Stimulated activated CD4-positive, alpha-beta T cell treated with anti-CD3 and anti-CD28 coated beads, Interleukin-1b, Interleukin-23, amount 100 ng/mL, for 48 hours (primary cell): ENCODE measurements at places on chromosomes 2 and 18.

- no peak for DNase-seq
Measured at GRCh38 chr2:224354632-224355211, 47.2 kb downstream of the FAM124B start.

GRCh38 chr2:7666596-7667259, 749.5 kb downstream of the RNF144A start:
- DNase-seq: no peak

DNA sequence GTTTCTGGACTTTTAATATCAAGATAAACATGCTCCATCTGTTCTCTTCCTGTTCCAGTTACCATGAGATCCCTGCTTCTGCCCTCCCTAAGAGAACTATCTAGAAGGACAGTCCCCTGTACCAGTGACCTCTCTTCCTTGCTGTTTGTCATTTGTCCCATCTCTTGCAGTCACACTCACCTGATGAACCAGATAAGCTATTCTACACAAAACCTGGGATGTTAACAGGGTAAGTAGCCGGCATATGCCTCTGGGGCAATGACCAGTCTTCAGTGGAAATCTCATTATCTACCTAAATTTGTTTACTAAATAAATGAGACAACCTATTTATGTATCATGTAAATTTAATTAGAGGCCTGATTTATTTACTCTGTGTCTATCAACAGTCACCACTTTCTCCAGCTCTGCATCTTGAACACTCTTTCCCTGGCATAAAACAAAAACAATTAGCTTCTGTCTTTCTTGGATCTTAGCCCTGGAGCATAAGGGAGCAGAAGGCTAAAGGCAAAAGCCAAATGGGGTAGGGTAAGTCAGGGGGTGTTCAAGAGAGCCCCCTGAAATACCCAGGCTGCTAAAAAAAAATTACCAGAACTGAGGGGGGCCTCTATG, 337.7 kb downstream of the ALK start:
- no peak for DNase-seq

GRCh38 chr2:225600865-225601264, 201.4 kb downstream of the NYAP2 start:
- no peak for DNase-seq

- no peak for DNase-seq
Measured at GRCh38 chr2:60570251-60570650, 16.8 kb upstream of the BCL11A start.

DNA sequence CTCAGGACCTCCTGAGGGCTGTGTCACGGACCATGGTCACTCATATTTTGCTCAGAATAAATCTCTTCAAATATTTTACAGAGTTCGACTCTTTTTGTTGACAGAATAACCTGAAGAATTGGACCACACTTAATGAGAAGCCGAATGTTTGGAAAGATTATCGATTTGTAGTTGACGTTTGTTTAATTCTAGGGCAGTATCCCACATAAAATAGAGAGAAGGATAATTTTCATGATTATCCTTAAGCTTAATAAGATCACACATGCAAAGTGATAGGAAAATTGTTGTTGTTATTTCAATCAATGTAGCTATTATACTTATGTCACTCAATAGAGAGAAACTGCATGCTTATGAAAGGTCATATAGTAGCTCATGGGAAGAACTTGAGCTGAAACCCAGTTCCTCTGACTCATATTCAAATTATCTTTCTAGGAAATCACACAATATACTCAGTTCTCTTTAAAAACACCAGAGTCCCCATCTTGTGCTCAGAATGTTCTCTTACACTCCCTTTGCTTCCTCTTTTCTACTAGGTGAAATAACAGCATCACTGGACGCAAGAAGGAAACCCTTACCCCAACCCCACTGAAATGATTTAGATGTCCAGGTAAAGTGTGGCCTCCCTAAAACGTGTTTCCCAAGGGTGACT, 982.1 kb downstream of the TSN start:
- no peak for DNase-seq

GRCh38 chr18:9960258-9960904, 46.6 kb downstream of the VAPA start:
- DNase-seq: no peak

DNA sequence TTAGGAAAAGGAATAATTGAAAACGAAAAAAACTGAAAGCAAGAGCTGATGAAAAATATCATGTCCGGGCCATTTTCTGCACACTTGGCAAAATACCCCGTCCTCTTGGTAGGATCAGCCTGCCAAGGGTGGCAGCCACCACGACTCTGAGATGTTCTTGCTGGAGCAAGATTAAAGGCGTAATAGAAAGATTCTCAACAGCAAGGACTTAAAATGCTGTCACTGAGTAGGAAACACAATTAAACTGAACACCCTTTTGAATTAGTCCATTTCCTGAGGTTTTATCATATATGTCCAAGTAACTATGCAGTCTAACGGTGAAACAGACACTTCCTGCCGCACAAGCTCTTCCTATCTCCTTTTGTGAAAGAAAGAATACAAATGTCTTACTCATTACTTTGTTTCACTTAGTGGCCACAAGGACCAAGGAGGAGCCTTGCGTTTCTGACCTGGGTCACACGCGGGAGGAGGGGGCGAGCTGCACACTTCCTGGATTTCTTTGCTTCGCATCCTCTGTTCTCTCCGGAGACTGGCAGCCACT, 222.7 kb downstream of the PIEZO2 start:
- DNase-seq: no peak

- DNase-seq: no peak
Measured at GRCh38 chr2:157460384-157460837, 16.5 kb upstream of the CYTIP start.

GRCh38 chr18:62614494-62614893, 91.7 kb downstream of the ZCCHC2 start:
- no peak for DNase-seq

GRCh38 chr2:105102963-105103421, 65.1 kb downstream of the MRPS9 start:
- DNase-seq: no peak

DNA sequence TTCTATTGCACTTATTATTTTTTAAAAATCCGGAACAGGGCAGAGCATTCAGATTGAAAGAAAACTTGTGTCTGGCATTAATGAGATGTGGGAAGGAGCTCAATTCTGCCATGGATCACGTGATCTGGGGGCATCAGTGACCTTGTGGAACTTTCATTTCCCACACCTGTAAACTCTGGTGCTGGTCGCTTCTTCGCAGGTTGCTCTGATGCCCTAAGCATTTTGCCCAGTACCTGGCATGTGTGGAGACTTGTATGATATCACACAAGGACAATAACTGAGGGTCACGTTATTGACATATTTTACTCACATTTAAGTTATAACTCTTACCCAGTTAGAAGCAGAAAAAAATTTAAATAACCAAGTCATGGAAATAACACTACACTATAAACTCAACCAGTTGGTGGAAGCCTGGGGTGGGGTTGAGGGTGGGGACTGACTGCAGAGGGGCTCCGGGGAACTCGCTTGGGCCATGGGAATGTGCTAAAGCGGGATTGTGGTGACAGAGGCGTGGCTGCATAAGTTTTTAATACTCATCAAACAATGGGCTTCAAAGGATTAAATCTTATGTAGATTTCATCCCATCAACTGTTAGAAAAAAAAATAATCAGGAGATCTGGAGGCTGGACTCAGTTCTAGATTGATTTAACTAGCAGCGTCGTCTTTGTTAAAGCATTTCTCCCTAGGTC, 36.5 kb downstream of the ST3GAL5 start:
- DNase-seq: no peak

DNA sequence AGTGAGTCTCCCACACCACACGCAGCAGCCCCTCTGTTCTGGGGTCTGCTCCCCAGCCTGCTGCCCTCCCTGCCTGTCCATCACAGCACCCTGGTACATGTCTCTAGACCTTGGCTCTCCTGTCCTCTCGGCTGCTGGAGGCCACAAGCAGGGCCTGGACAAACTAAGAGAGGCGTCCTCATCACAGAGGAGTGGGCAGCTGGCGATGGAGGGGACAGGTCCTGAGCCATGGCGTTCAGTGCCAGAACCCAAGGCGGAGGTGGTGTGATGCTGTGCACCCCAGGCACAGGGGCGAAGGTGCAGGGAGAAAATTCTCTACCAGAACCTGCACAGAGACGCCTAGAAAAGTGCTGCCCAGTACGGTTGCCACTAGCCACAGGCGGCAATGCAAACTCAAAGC, 47.4 kb downstream of the BIN1 start:
- no peak for DNase-seq
